ENCODE measurements at places on chromosomes 16 and 17.

DNA sequence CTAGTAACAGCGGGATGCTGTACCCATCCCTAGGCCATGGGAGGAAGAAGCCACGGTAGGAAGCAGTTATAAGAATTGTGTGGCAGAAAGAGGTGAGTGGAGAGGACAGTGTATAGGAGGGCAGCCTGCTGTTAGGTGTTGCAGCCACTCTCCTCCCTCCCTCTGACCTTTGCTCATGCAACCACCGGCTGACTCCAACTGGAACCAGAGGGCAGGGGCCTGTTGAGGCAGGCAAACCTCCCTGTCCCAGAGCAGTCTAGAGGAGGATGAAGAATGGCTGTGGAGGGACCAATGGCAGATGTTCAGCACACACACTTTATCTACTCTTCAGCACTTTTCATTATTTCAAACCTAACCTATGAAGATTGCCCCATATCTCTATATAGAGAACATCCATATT is 2.2 kb downstream of the TXNL4B start:
- H3K4me1 ChIP-seq = peaks cover 8% of the 10 kb centered on the region
- no peaks in the 10 kb centered on the region for H3K27me3 ChIP-seq
- peaks cover 16% of the 10 kb centered on the region for H3K36me3 ChIP-seq
- DNase-seq = no peak
- H3K27ac ChIP-seq = no peak overlapping the region

GRCh38 chr16:67987460-67988160 is 7.3 kb upstream of the DPEP3 start:
- no peaks in the 10 kb centered on the region for H3K27me3 ChIP-seq
- no peaks in the 10 kb centered on the region for H3K4me1 ChIP-seq
- no peaks in the 10 kb centered on the region for H3K36me3 ChIP-seq

DNA sequence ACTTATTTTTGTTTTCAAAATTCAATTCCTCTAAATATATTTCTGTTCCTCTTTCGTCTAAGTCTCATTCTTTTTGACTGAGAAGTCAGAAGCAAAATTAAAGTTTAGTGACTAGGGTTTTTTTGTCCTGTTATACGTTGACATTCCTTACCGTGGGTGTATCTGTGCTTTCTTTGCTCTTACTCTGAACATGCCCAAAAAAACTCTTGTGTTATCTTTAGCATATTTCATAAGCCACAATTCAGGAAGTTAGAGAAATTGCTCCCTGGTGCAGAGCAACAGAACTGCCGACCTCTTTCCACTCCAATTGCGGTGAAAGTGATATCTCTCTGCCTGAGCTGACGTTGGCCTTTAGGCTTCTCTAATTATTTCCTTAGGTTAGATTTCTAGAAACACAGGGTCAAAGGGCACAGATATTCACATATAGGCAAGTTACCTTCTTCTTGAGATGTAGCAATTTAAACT is 65.7 kb downstream of the CENPV start:
- peaks cover 8% of the 10 kb centered on the region for H3K4me1 ChIP-seq
- no peak overlapping the region for H3K4me3 ChIP-seq
- peak; percentile 70 for DNase-seq
- peak overlapping the region; percentile 91 for H3K27ac ChIP-seq
- no peaks in the 10 kb centered on the region for H3K36me3 ChIP-seq

- H3K27ac ChIP-seq = peak overlapping the region; percentile 87
- peaks cover 6% of the 10 kb centered on the region for H3K27me3 ChIP-seq
- peaks cover 17% of the 10 kb centered on the region for H3K36me3 ChIP-seq
- peaks cover 43% of the 10 kb centered on the region for H3K4me1 ChIP-seq
- peak; percentile 93 for DNase-seq
- peak overlapping the region; percentile 77 for H3K4me3 ChIP-seq
Measured at GRCh38 chr17:15262291-15263205, 2.6 kb downstream of the PMP22 start.

GRCh38 chr16:2770057-2770951 is 6.8 kb downstream of the ELOB start:
- no peak overlapping the region for H3K4me3 ChIP-seq
- H3K36me3 ChIP-seq = peaks cover 65% of the 10 kb centered on the region
- H3K27me3 ChIP-seq = no peaks in the 10 kb centered on the region
- no peak overlapping the region for H3K27ac ChIP-seq

GRCh38 chr17:44591206-44591605 is 33.9 kb downstream of the FZD2 start:
- H3K4me3 ChIP-seq = no peak overlapping the region
- no peak overlapping the region for H3K27ac ChIP-seq
- H3K4me1 ChIP-seq = peaks cover 4% of the 10 kb centered on the region
- no peaks in the 10 kb centered on the region for H3K27me3 ChIP-seq
- no peaks in the 10 kb centered on the region for H3K36me3 ChIP-seq

DNA sequence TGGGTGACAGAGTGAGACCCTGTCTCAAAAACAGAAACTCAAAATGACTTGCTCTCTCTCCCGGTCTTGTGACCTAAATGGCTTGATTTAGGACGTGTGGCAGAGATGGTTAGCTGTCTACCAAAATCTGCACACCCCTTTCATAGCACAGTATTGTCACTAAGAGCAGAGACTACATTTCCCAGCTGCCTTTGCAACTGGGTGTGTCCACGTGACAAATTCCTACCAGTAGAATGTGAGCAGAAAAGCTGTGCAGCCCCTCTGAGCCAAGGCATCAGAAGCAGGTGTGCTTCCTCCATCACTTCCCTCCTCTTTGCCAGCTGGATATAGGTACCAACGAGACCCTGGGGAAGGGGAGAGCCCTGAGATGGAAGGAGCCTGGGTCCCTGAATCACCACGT is 25.5 kb downstream of the GPR142 start:
- H3K27me3 ChIP-seq = no peaks in the 10 kb centered on the region
- H3K36me3 ChIP-seq = no peaks in the 10 kb centered on the region
- H3K27ac ChIP-seq = no peak overlapping the region
- H3K4me1 ChIP-seq = no peaks in the 10 kb centered on the region

GRCh38 chr17:81109957-81110356 is 55.4 kb upstream of the PVALEF start:
- no peaks in the 10 kb centered on the region for H3K36me3 ChIP-seq
- H3K27me3 ChIP-seq = no peaks in the 10 kb centered on the region
- no peaks in the 10 kb centered on the region for H3K4me1 ChIP-seq
- H3K27ac ChIP-seq = no peak overlapping the region
- DNase-seq = no peak
- no peak overlapping the region for H3K4me3 ChIP-seq

GRCh38 chr17:37430051-37430627 is 23.5 kb downstream of the TADA2A start:
- no peaks in the 10 kb centered on the region for H3K27me3 ChIP-seq
- H3K36me3 ChIP-seq = peaks cover 13% of the 10 kb centered on the region
- H3K4me1 ChIP-seq = no peaks in the 10 kb centered on the region

DNA sequence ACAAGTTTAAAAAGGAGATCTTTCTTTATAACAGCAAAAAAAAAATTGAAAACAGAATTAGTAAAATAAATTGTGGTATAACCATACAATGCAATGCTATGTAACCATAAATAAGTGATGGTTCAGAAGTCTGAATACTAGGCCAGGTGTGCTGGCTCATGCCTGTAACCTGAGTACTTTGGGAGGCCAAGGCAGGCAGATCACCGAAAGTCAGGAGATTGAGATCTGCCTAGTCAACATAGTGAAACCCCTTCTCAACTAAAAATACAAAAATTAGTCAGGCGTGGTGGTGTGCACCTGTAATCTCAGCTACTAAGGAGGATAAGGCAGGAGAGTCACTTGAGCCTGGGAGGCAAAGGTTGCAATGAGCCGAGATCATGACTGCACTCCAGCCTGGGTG is 34.6 kb downstream of the CCT6B start:
- H3K27ac ChIP-seq = no peak overlapping the region
- H3K4me3 ChIP-seq = no peak overlapping the region
- H3K27me3 ChIP-seq = no peaks in the 10 kb centered on the region
- no peaks in the 10 kb centered on the region for H3K4me1 ChIP-seq

- no peak for DNase-seq
- no peak overlapping the region for H3K27ac ChIP-seq
- H3K36me3 ChIP-seq = no peaks in the 10 kb centered on the region
- peaks cover 16% of the 10 kb centered on the region for H3K27me3 ChIP-seq
Measured at GRCh38 chr16:68233085-68233834, 2.7 kb downstream of the ESRP2 start.

DNA sequence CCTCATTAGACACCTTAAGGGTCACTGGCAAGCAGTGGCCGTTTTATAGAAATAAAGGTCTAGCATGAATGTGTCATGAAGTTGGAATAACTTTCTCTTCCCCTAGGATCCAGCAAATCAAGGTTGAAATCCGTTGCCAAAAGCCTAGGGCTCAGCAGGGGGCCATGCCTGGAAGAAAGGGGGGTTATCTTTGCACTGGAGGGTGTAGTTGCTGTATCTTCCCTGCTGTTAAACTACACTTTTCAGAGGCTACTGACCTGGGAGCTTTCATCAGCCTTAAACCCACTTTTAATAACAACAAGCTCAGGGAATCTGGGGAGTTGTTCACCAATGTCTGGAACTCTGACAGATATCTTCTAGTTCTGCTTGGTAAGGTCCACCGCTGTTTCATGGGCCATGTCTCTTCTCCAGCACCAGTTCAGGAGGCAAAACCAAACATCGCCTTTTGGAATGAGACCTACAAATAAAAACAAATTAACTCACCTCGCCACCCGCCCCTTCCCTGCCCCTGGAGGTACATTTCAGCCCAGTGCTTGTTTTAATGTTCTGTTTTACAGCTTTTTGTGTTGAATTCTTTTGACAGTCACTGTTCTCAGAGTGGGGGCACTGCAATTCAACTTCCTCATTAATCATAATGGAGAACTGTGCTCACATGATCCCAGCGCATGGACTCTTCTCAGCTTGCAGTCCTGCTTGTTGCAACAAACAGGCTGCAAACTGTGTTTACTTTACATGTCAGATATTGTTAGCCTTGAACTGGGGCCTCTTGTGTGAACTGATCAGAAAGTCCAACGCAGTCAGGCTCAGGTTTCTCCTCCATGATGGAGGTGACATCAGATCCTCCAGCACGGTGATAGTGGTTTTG is 508.7 kb downstream of the KCNJ2 start:
- H3K27ac ChIP-seq = no peak overlapping the region
- no peak for DNase-seq
- no peaks in the 10 kb centered on the region for H3K4me1 ChIP-seq
- no peaks in the 10 kb centered on the region for H3K36me3 ChIP-seq

GRCh38 chr17:45131616-45132319 is 547 bp downstream of the PLCD3 start:
- no peaks in the 10 kb centered on the region for H3K36me3 ChIP-seq
- H3K27me3 ChIP-seq = no peaks in the 10 kb centered on the region
- H3K4me3 ChIP-seq = peak overlapping the region; percentile 51
- peak; percentile 44 for DNase-seq
- H3K4me1 ChIP-seq = peaks cover 4% of the 10 kb centered on the region
- H3K27ac ChIP-seq = peak overlapping the region; percentile 67

- no peak overlapping the region for H3K4me3 ChIP-seq
- DNase-seq = no peak
- no peaks in the 10 kb centered on the region for H3K27me3 ChIP-seq
- H3K27ac ChIP-seq = no peak overlapping the region
- H3K36me3 ChIP-seq = no peaks in the 10 kb centered on the region
Measured at GRCh38 chr17:32910769-32911168, 17.2 kb upstream of the TMEM98 start.

GRCh38 chr16:492211-492875 is 35.2 kb upstream of the CAPN15 start:
- H3K4me3 ChIP-seq = no peak overlapping the region
- no peak overlapping the region for H3K27ac ChIP-seq
- no peak for DNase-seq
- no peaks in the 10 kb centered on the region for H3K27me3 ChIP-seq

DNA sequence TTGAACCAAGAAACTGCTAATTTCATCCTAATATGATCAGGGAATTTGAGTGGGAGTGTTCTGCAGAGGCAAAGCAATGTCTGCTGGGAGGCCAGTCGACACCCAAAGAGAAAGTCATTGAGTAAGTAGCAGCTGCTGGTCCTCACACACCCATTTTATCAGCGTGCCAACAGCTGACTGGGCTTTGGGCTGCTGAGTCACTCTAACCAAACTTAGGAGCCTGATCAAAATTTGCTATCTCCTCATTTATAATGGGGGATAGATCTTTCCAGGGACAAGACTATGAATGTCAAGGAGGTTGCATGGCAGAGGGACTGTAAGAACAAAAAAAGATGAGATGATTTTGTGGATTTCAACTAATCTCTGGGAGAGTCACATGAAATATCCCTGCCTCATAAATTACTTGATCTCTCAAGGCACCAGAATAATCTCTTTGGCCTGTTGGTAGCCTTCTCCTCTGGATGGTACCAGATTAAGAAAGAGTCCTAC is 32.9 kb downstream of the CPSF4L start:
- no peak overlapping the region for H3K27ac ChIP-seq
- H3K36me3 ChIP-seq = no peaks in the 10 kb centered on the region
- H3K27me3 ChIP-seq = no peaks in the 10 kb centered on the region
- peaks cover 15% of the 10 kb centered on the region for H3K4me1 ChIP-seq
- DNase-seq = peak; percentile 48

DNA sequence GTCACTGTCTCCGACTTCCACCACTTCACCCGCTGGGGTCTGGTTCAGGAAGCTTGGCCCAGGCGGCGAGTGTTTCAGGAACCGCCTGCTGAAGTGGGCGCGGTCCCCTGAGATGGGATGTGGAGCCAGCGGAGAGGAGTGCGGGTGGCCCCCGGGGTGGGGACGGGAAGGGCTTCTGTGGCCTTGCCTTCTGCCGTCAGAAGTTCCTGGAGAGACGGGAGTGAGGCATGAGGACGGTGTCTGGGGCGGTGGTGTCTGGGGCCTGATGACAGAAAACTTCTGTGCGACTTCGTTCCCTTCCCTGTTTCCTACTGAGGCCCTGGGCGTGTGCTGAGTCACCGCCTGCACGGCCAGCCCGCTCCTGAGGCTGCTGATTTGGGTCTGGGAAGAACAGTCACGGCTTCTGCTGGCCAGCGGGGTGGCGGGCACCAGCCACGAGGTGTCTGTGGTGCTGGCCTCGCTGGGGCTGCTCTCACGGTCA is 12.3 kb upstream of the NLRC3 start:
- H3K27ac ChIP-seq = no peak overlapping the region
- no peaks in the 10 kb centered on the region for H3K36me3 ChIP-seq
- H3K4me1 ChIP-seq = peaks cover 6% of the 10 kb centered on the region
- no peaks in the 10 kb centered on the region for H3K27me3 ChIP-seq

DNA sequence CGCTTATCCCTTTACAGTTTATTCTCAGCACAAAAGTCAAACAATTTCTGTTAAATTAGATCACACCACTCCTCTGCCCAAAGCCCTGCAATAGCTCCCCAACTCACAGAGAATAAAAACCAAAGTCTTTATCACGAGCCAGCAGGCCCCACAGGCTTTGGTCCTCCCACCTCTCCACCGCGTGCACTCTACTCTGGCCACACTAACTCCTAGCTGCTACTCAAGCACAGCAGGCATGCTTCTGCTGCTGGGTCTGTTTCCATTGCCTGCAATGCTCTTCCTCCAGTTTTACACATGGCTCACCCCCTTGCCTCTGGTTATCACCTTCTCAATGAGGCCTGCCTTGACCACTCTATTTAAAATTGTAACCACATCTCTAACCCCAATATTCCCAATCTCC is 27.6 kb downstream of the HELZ start:
- no peaks in the 10 kb centered on the region for H3K27me3 ChIP-seq
- DNase-seq = no peak
- H3K4me1 ChIP-seq = peaks cover 11% of the 10 kb centered on the region
- H3K4me3 ChIP-seq = no peak overlapping the region
- H3K27ac ChIP-seq = no peak overlapping the region
- H3K36me3 ChIP-seq = peaks cover 22% of the 10 kb centered on the region

All from lung (tissue), 17 donors.